ENCODE measurements at places on chromosomes 1 and 21.

GRCh38 chr21:40647706-40648105 lies 199.3 kb downstream of the DSCAM start:
- DNase-seq, result no peak

DNA sequence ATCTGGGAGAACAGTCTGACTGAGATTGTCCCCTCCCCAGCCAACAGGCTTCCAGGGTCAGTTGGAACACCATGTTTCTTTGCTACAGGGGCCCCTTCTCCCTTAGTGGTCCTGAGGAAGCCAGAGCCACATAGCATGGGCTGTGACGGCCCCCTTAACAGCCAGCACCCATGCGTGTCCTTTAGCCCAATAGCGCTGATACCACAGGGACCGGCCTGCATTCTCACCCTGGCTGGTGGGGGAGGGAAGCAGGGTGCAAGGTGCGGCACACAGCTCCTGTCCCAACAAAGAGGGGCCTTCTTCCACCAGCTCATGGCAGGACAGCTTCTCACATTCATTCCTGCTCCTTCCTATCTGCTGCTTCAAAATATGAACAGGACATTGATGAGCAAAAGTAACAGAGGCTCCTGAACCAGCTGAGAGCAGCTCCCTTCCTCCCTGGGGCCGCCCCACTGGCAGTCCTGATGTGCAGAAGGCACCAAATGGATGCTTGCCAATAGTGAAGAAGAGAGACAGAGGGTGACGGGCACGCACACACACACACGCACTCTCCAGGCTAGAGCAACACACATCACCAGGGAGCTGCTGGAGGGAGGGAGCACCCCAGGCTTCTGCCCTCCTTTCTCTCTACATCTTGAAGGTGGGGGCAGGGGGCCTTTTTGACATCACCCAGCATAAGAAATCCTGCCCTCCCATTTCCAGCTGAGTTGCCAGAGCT lies 99.4 kb downstream of the CRYAA start:
- no peak for DNase-seq

DNA sequence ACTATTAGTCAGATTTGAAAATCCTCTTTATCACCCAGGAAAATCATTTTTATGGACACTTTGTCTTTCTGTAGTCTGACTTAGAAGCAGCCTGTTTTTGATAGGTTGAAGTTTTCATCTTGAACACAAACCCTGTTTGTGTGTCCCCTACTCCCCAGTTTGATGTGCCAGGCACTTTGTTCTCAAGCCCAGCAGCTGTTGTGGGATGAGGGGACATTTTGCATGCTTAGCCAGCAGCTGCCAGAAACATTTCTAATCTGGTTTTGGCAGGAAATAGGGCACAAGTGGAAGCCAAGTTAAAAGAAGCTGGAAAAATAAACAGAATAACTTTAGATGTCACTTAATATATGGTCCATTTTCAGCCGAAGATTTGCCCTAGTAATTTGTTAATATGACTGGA lies 29.9 kb downstream of the ACTN2 start:
- DNase-seq, result no peak

- no peak for DNase-seq
These were observed 531.8 kb downstream of the KIF26B start for GRCh38 chr1:245686446-245687030.

GRCh38 chr1:24164004-24164403 lies 21.1 kb upstream of the IL22RA1 start:
- no peak for DNase-seq

GRCh38 chr1:109040989-109041620 lies 797 bp downstream of the WDR47 start:
- peak; percentile 27 for DNase-seq

GRCh38 chr1:204731509-204731908 lies 46.0 kb upstream of the LRRN2 start:
- no peak for DNase-seq

All from GM12891 (cell line).